ENCODE measurements at places on chromosomes 6 and 20.

GRCh38 chr6:143260857-143261256, 189.6 kb downstream of the ADAT2 start:
- DNase-seq: no peak

DNA sequence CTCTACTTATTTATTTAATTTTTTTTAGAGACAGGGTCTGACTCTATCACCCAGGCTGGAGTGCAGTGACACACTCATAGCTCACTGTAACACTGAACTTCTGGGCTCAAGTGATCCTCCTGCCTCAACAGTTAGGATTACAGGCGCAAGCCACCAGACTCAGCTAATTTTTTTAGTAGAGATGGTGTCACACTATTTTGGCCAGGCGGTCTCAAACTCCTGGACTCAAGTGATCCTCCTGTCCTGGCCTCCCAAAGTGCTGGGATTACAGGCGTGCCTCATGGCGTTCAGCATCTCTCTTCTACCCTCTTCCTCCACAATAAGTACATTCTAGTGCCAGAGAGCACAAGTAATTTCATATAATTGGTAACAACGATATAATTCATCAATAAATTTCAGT, 5.5 kb downstream of the SSR1 start:
- DNase-seq: no peak

- DNase-seq: no peak
Observed at GRCh38 chr6:81766482-81767069, 14.1 kb upstream of the TENT5A start.

DNA sequence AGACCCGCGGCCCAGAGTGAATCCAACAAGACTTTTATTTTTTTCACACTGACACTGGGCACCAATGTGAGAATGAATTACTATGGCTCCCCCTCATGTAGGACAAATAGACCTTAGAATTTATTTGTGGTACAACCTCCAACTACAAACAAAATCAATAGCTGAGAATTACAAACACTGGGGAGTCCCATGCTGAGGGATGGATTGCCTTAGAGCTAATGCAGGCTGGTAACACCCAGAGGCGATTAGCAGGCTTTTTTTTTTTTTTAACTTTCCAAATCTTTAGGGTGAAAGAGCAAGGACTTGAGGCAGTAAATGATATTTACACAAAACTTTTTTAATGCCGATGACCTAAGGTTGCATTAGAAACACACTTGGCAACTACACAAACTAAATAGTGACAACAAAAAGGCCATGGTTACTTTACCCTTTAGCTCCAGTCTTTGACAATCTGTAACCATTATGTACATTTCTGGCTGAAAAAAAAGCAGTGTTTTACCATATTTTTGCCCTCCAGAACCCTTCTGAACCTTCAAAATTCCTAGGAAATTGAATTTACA, 21.8 kb downstream of the SAYSD1 start:
- DNase-seq: no peak

- DNase-seq: no peak
Observed at GRCh38 chr6:155694419-155694790, 238.8 kb upstream of the NOX3 start.

Data from T-helper 1 cell (primary cell).